ENCODE measurements at places on chromosomes 1 and 21.
A peak's percentile ranks its signal among the peaks of the same experiment; 100 is the strongest.

- no peak for DNase-seq
These were observed 424.8 kb upstream of the ADGRL4 start for GRCh38 chr1:79431340-79431739.

- no peak for DNase-seq
These were observed 15.5 kb downstream of the MTHFR start for GRCh38 chr1:11790101-11790879.

DNA sequence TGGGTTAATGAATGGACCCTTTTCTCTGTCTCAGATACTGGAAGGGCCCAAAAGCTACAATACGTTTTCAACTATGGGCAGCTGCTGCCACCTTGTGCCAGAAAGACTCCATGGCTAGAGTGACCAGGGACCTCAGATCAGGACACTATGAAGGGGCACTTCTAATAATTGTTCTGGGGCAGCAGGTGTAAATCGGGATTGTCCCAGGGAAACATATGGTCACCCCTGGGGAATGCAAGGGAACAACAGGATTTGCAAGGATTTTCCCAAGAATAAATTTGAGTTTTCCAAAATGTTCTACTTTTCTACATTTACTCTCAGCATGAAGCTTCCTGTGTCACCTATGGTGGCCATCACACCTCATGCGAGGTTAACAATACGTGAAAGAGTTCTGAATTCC is 12.0 kb upstream of the FCAMR start:
- peak; percentile 27 for DNase-seq

- no peak for DNase-seq
These were observed 5.4 kb downstream of the TCEA3 start for GRCh38 chr1:23419180-23419579.

DNA sequence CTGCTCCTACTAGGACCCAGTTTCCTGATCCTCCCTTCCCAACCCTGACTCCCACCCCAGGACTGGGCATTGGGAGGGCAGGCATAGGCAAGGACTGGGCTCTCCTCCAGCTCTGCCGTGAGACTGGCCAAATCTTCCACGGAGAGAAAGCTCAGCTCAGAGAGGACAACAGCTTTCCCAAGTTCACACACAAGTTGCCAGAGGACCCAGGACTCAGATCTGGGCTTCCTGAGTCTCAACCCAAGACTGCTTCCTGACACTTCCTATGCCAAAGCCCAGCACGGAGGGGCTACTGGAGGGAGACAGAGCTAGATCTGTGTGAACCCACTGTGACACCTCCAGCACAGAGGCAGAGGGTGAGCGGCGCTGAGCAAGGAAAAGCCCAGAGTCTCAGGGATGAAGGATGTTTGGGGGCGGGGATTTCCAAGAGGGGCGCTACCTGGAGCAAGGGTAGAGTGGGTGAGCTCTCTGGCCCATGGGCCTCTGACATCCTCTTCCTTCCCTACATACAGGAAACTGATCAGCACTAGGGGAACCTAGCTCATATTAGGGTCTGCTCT is 7.1 kb downstream of the PDZK1IP1 start:
- no peak for DNase-seq

DNA sequence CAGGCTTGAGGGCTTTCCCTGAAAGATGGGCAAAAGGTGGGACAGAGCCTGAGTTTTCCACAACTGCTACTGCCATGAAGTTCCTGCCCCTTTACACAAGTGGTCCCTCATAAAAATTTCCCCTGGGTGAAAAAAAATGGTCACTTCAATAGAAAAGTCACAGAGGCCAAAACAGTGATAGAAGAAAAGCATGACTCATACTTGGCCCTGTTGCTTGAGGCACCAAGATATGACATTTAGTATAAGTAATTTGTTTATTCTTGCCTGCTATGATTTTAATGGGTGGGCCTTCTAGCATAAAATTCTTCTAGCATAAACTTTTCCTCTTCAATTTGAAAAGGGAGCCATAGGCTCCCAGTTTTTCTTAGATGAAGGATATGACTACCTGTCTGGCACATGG is 280.2 kb downstream of the DPYD start:
- no peak for DNase-seq

DNA sequence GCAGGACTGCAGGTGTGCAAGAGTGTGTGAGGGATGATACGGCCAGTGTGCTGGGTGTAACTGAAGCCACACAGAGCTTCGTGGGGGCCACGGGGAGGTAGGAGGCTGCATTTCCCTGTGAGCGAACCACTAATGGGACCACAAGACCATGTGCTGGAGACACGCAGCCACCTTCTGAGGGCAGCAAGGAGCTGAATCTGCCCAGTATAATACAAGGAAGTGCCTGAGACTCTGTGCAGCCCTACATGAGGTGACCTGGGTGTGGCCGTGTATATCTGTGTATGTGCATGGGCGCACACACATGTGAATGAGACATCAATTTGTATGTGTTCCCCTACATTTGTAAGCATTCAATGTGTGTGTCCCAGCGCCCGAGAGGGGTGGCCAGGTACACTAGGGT is 50.8 kb downstream of the CHD5 start:
- no peak for DNase-seq

DNA sequence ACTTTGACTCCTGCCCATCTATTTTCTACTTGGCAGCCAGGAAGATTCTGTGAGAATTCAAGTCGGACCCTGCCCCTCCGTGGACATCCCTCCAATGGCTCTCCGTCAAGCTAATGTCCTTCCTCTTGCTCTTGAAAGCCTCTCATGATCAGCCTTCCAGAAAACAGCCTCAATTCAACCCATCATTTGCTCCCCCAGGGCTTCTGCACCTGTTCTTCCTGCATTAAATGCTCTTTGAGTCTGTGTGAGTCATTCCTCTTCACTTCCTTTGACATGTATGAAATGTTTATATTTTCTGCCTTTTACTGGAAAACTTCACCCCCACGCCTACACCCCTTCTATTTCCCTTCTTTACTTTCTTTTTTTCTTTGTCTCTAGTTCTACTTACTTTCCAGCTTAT is 734.1 kb upstream of the ZP4 start:
- no peak for DNase-seq

DNA sequence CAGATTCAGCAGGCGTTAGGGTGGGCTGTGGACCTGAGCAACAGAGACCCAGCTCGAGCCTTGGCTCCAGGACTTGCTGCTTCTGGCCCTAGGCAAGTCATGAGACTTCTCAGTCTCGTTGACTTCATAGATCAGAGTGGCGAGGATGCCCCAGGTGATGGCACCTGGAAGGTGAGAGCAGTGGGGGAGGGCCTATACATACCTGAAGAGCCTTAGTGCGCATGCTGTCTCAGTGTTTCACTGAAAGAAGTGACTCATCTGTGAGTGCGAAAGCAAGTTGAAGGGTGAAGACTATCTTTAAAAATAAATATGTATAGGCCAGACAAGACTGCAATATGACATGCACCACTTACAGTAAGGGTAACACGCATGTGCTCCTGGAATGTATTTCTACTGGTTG is 10.1 kb downstream of the PLEKHA6 start:
- DNase-seq = no peak

- no peak for DNase-seq
These were observed 880.2 kb upstream of the NEGR1 start for GRCh38 chr1:73162564-73162963.

DNA sequence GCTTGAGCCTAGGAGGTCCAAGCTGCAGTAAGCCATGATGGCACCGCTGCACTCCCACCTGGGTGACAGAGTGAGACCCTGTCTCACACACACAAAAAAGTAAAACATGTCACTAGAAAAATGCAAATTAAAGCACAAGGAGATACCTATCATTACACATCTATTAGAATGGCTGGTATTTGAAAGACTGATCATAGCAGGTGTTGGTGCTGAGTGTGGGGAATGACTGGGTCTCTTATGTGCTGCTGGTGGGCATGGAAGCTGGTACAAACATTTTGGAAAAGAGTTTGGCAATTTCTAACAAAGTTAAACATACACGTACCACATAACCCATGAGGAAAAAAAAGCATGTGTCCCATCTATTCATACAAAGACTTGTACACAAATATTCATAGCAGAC is 142.1 kb upstream of the ZBTB40 start:
- DNase-seq = no peak

- DNase-seq = no peak
These were observed 65.4 kb downstream of the LUZP1 start for GRCh38 chr1:23103001-23103889.

DNA sequence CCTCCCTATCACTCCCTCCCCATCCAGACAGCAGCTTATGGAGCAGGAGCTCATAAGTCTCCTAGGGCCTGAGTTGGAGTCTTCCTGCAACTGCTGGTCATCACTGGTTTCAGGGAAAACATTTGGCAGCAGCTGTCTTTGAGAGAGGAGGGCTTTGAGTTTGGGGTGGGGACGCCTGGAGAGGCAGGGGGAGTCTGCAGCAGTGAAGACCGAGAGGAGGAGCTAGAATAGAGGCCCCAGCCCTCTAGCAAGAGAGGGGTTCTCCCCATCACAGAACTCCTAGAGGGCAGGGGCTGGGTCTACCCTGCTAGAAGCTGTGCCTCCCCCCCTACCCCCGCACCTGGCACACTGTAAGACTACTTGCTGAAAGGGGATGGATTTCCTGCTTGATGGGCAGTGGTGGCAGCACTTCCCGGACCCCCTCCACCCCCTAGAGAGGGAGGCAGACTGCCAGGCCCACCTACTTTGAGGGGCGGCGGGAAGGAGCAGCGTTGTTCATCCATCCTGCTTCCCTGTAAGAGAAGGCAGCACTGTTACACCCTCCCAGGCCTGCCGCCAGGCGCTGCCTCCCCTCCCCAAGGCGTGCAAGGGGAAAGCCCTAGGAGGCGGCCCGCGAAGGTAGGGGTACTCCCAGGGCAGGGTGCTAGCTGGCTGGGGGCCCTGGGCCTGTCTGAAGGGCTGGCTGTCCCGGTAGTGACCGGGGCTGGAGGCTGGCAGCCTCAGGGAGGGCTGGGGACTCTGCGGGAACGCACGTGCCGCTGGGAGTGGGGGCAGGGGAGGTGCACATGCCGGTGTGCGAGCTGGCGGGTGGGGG is 50.4 kb downstream of the RAP1GAP start:
- no peak for DNase-seq

DNA sequence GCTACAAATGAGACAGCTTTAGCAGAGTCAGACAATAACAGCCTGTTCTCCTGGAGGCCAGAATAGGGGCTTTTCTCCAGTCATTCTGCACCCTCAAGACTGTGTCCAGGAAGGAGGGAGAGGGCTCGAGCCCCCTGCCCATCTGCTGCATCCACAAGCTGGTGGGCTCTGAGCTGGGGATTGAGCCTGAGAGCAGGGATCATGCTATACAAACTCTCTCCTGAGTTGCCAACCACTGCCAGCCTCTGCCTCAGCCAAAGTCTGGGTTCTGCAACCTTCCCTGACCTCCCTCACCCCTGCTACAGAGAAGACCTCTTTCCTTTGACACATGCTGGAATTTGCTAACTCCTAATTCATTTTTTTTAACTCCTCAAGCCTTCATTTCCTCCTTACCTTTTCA is 14.8 kb upstream of the PPM1J start:
- no peak for DNase-seq

GRCh38 chr21:25501462-25501861 is 105.8 kb downstream of the MRPL39 start:
- DNase-seq = no peak

DNA sequence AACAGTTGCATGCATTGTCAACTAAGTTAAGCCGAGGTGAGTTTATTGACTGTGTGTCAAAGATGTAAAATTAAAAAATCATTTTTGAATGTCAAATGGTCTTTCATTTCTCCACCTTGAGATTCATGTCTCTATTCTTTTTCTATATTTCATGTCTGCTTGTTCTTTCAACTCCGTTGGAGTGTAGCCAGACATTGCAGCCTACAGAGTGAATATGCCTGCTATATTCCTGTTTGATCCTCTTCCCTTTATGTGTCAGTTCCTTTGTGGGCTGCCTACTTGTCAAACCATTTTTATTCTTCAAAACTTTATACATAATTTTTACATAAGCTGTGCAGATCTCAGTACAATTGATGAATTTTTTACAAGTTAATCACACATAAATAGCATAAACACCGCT is 1325.8 kb upstream of the PRMT6 start:
- DNase-seq = no peak

GRCh38 chr1:180751921-180752320 is 120.1 kb downstream of the XPR1 start:
- no peak for DNase-seq

DNA sequence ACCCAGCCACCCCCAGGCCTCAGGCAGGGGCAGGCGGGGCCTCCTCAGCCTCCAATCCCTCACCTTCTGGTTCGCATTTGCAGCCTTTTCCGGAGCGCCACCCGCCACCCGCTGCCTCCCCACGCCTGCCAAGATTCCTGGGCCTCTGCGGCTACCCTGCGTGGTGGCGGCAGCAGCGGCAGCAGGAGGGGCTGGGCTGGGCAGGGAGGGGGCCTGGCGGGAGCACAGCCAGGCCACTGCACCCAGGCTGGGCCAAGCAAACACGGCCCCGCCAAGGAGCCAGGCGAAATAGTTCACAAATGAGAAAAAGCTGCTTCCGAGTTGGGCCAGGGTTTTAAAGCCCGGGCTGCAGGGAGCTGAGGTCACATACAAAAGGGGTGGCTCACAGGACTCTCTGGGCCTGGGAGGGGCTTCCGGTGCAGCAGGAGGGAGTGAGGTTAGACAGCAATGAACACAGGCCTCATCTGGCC is 9.8 kb downstream of the COL8A2 start:
- DNase-seq = no peak

- DNase-seq = no peak
These were observed 62.5 kb upstream of the TNFSF4 start for GRCh38 chr1:173269490-173270230.

DNA sequence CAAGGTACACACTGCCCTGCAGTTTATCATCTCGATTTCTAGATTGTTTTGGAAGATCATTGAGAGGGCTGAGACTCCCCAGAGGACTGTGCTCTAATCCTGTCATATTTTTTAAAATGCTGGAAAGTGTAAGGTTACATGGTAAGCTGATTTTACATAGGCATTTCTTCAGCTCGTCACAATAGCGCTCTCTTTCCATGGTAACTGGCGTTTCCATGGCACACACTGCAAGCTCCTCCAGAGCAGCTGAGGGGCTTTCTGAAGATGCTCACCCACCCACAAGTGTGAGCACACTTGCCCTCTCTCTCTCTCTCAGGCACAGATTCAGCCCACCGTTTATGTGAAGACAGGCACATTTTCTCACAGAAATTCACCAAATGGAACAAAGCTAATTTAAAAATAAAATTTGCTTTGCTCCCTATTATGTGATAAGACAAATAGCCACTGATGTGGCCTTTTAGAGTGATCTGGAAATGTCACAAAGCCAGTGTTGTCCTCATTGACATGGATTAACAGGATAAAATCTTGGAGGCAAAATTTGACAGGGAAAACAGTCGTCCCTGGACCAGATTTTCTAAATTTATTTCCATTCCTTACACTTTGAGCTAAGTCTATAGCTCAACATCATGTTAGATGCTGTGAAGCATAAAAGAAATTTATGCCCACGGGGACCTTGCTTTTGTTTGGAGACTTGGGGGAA is 421.5 kb downstream of the RWDD3 start:
- no peak for DNase-seq
